ENCODE measurements at places on chromosomes 2 and 18.

DNA sequence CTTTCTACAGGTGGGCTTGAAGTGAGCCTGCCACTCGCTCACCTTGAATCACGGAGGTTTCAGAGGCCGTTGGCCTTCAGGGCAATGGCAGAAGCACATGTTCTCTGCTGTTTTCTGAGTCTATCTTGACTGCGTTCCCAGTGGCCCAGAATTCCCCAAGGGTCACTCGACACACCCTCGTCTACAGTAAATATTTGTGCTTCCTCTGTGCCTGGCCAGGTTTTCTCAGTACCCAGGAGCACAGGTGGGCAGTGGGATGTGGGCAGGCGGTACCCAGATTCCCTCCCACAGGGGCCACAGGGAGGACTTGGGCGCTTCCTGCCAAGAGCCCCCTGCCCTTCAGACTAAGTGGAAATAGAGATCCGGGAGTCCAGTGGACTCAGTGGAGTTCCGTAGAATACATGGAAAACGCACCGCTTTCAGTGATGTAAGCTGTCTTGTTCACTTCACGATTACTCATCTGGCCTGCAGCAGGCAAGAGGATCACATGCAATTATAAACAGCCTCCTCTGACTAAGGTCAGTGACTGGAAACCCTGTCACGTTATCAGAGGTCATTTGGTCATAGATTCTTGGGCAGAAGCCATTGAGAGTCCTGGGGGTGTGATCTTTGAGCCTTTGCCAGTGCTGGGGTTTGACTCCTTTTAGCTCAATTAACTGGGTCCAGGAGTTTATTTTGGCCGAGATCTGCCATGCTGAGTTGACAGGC is 179.8 kb downstream of the NEDD4L start:
- DNase-seq: no peak

DNA sequence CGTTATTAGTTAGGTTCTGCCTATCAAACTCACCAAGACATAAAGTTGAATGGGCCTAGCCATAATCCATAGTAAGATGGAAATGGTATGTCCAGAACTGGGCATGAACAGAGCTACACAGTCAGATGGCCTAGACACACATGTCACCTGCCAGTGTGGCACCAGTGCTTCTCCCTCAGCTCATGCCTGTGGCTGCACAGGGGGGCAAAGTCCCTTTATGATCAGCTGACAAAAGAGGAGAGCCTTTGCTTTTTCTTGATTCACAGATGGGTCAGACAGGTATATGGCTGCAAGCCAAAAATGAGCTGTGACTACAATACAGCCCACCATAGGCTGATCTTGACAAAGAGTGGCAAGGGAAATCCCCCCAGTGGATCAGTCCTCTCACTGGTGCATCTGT is 28.3 kb upstream of the STARD7 start:
- no peak for DNase-seq

DNA sequence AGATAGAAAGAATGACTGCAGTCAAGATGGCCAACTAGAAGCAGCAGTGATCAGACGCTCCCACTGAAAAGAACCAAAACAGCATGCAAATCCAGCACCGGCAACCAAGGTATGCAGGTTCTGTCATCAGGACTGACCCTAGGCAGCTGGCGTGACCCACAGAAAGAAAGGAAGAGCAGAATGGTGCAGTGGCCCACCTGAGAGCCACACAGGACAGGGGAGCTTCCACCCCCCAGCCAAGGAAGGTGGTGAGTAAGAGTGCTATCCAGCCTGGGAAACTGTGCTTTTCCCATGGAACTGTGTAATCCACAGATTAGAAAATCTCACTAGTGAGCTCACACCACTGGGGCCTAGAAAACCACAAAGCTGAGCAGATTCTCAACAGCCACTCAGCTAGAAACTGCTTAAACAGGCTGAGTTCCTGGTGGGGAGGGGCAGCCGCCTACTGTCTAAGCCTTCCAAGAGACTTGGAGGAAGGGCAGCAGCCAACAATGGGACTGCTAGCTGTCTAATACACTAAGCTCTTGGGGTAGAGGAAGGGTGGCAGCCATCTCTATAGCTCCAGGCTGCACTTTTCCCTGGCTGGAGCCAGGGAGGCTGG is 127.9 kb downstream of the EVA1A start:
- DNase-seq: no peak

- DNase-seq: no peak
Observed at GRCh38 chr2:137508739-137509384, 455.4 kb upstream of the HNMT start.

- no peak for DNase-seq
Observed at GRCh38 chr2:162244541-162245031, 1.3 kb upstream of the FAP start.

- no peak for DNase-seq
Observed at GRCh38 chr18:35481960-35482366, 15.8 kb downstream of the INO80C start.

GRCh38 chr2:138468617-138469016 is 33.0 kb upstream of the SPOPL start:
- no peak for DNase-seq

- no peak for DNase-seq
Observed at GRCh38 chr2:127633556-127634065, 12.3 kb upstream of the GPR17 start.

DNA sequence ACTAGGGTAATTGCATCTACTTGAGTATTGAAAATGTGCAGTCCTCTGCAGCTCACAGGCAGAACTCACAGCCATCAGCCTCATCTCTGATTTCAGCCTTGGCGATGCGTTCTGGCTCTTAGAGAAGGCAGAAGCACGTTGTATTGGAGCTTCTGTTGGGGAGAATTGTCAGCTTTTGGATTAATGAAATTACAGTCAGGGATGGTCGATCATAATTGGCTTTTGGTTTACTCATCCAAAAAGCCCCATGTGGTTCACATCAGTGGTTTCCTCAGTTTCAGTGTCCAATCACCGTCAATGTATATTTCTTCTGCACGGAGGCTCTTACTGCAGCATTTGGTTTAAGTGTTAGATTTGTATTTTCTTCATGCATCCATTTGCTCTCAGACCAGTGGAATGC is 218.5 kb upstream of the SOX11 start:
- no peak for DNase-seq

GRCh38 chr2:71460595-71461303 is 7.4 kb downstream of the DYSF start:
- DNase-seq: no peak

GRCh38 chr18:1811282-1811681 is 760.0 kb downstream of the METTL4 start:
- DNase-seq: no peak

DNA sequence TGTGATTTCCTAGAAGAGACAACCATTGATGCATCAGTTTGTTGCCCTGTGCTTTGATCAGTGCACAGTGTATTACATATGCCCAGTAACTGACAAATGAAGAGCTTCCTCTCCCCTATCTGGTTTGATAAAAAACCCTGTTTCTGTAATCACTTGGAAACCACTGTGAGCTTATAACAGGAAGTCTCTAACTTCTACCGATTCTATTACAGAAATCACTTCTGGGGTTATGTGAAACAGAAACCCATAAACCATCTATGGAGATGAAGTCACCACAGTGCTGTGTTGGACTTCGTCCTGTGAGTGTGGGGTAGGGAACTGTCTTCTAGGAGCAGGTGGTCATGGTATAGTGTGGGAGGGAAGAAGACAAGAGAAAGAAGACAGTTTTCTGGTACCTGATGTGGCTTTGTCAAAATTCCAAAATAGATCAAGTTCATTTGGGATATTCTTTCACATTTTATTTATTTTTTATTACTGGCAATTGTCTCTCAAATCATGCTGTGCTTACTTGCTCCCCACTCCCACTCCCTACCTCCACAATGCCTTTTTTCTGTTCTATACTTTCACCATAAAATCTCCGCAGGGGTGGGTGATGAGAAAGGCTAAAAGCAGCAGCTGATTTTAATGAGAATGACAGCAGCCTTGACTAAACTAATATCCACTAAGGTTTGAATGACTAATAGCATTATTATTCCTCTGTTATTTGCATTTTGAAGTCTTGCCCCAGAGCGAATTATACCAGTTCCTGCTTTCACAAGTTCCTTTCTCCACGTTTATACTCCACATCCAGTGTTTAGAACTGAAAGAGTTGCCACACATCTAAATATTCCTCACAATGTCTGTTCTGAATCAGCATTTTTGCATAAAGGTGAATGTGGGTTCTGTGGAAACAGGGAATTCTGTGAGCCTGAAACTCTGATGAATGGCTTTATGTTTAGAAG is 41.7 kb upstream of the RND3 start:
- DNase-seq: no peak

- DNase-seq: no peak
Observed at GRCh38 chr18:57771626-57772025, 31.5 kb downstream of the ATP8B1 start.

DNA sequence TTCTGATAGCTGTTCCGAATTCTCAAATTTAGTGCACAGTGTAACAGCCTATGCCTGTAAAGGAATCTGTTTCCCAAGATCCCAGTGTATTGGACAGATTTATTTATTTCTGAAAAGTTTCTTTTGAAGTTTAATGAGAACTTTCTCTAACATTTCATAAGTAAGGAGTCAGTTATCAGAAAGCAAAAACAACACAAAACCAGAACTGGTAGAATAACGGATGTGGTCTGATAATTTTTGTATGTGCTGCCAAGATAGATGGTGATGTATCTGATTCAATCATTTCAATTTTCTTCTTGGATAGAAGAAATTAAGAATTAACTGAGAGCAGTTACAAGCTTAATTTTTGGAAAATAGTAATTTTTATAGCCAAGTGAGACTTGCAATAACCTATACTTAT is 374.3 kb downstream of the SOCS6 start:
- no peak for DNase-seq

DNA sequence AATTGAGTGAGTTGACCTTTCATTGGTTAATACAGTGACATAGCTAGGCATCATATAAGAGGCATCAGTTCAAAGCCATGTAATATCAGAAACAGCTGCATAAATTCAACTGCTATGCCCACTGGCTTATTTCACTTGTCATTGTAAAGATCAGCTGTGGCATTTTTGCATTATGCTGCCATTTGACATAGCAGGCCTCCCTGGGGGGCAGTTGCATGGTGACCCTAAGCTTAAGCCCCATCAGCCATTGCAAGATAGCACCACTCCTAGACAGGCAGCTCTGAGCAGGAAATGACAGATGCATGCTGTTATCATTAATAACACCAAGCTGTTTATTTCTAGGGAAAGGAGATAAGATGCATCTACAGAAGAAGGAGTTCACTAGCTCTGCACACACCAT is 233.4 kb upstream of the CNTNAP5 start:
- no peak for DNase-seq

DNA sequence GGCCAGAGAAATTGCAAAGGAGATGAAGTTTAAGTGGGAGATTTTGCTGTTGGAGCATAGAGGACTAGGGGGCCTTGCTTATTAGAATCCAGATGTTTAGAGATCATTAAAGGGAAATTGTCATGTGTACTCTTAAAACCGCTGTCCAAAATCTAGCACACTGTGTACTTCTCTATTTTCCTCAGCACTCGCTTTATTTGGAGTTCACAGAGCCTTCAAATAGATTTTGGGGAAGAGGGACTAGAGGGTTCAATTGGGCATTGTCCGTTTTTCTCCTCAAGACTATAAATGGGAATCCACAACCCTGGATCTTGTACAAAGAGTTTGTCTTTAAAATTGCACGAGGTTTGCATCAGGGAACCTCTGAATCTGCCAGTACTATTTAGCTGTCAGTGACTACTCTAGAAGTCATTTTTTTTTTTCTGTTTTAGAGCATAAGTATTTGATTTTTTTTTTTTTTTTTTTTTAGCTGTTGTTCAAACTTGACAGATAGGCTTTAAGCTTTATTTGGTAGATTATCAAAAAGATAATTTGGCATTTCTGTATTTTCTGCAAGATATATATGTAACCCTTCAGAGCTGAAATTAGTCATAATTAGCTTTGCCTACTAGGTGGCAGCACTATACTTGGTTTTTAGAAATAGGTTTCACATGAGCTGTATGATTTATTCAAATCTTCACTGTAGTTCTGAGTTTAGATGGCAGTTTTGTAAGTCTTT is 14.2 kb downstream of the PMS1 start:
- DNase-seq: no peak

- DNase-seq: no peak
Observed at GRCh38 chr2:234691214-234691575, 194.3 kb upstream of the ARL4C start.

DNA sequence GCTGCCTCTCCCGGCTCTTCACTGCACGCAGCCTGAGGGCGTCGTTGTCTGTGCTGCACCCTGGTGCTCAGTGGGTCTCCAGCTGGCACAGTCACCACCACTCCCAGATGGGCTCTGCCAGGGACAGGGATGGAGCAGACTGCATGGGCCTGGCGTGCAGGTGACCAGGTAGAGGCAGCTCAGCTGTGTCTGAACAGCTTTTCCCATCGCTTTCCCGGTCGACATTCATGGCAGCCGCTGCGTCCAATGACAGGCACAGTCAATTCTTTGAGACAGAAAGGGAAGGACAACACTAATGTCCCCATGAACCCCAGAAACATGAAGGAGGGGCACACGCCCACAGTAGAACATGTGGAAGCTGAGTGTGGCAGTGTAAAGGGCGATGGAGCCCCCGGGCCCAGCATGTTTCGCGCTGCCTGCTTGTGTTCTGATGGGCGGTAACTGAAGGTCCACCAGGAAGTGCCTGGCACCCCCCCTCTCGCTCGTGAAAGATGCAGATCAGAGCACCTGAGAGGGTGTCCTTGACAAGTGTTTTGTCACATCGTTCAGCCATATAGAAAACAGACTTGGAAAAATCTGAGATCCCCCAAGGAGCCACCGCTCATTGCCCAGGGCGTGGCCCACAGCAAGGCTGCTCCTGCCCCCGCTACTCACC is 122.4 kb downstream of the NFATC1 start:
- DNase-seq: no peak

GRCh38 chr2:36695746-36696415 is 626 bp upstream of the VIT start:
- DNase-seq: no peak

DNA sequence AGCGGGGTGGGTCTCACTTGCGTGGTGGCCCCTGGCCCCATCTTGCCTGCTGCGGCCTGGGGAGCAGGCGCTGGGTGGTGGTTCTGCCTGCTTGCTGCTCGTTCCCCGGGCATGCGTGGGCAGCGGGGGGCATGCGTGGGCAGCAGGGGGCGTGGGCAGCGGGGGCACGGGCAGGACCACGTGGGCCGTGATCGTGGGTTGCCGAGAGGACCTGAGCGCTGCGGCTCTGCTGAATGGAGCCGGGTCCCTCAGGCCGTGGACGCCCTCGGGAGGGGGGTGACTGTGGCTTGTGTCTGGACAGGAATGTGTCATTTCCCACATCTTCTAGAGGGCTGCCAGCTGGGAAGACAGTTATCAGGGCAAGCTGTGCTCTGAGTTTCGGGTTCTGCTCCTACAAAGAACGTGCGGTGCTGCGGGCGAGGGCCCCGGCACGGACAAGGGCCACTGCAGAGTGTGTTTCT is 8.3 kb upstream of the GAL3ST2 start:
- DNase-seq: no peak
